ENCODE measurements at places on chromosomes 1 and 21.

DNA sequence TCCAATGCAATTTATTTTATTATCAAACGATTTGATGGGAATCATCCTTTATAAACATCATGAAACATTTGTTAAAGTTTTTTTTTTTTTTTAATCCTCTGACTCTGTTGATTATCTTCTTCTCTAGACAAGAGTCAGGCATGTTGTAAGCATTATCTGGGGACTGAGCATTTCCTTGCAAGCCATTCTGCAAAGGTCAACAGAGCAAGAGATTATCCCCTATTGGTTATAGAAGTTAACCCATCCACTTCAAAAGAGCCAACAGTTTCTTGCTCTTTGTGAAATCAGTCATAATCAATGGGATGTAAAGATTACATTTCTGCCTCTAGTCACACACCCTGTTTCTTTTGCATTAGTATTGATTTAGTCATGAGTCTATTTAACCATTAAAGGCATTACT lies 368.8 kb upstream of the ADGRL4 start:
- no peak for DNase-seq

DNA sequence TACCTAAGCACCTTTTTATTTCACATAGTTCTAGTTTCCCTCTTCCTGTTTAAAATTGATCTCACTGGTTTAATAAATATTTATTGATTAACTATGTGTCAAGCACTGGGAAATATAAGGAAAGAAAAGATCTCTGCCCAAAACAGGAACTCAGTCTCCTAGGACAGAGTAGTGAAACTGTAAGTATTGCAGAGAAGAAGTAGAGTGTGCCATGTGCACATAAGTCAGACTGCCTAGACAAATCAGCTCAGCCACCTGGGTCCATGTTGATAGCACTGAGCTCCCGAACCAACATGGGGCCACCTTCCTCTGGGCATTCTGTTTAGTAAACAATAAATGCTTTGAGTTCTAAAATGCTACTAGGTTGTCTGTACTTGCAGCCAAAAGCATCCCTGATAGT lies 9.8 kb upstream of the SSX2IP start:
- DNase-seq, result no peak

- no peak for DNase-seq
Measured at GRCh38 chr1:47830641-47831333, 166.4 kb downstream of the TRABD2B start.

DNA sequence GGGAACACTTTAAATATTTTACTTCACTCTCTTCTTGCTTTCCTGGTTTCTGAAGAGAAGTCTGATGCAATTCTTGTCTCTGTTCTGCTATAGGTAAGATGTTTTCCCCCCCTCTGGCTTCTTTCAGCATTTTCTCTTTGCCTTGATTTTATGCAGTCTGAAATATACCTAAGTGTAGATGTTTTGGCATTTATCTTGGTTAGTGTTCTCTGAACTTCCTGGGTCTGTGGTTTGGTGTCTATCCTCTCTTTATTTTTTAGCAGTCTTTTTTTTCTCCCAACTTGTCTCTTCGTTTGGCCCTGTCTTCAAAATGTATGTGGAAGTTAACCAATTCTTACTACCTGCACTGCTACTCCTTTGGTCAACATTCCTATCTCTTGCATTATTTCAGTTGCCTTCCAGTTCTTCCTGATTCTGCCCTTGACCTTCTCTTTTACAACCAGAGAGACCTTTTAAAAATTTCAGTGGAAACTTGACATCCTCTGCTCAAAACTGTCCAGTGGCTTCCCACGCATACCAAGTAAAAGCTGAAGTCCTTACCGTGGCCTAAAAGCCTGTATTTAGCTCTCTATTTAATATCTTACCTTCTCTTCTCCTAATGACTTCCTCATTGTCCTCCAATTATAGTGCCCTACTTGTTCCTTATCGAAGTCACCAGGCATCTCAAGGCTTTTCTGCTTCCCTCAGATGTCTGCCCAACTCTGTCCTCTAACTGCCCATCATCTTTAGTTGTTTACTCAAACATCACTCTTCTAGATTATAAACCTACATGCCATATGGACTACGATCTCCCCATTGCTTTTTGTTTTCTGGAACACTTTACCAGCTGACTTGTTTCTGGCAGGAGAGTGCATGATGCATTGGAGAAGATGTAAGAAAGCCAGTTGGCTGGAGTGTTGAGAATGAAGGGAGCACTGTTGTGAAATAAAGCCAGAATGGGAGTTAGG lies 40.9 kb downstream of the RAP1A start:
- DNase-seq, result no peak

DNA sequence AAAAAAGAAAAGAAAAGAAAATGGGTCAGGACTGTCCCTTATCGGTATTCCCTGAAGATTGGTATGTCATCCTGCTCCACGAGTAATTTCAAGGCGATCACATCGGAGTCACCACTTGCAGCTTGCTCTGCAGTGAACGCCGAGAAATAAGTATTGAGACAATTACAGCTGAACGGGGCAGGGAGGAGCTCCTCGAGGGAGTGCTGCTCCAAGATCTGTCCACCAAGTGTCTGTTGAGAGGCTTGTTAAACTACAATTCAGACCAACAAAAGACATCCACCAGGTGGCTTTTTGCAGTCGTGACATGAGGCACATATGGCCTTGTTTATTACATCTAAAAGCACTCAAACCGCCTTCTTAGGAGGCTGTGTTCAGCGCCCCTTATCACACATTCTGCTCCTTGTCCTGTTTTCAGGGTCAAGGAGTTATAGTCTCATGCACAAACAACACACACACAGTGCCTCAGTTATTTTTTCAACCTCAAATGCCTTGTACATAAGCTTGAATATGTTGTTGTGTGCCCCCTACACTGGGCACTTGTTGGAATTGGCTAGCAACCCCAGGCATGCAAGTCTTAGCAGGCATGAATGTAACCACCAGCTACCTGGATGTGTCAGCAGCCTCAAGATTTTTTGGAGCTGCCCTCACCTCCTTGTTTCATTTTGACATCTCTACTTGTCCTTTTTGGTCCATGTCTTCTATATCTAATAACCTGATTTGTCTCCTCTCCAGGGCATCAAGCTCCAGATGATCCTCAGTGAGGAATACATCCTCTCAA lies 13.0 kb upstream of the CD48 start:
- DNase-seq, result no peak

- DNase-seq, result no peak
Measured at GRCh38 chr1:60255565-60255964, 182.0 kb upstream of the C1orf87 start.

GRCh38 chr1:38246955-38247952 lies 200.7 kb upstream of the POU3F1 start:
- DNase-seq, result no peak

GRCh38 chr1:224784265-224785039 lies 145.0 kb upstream of the DNAH14 start:
- DNase-seq, result no peak

DNA sequence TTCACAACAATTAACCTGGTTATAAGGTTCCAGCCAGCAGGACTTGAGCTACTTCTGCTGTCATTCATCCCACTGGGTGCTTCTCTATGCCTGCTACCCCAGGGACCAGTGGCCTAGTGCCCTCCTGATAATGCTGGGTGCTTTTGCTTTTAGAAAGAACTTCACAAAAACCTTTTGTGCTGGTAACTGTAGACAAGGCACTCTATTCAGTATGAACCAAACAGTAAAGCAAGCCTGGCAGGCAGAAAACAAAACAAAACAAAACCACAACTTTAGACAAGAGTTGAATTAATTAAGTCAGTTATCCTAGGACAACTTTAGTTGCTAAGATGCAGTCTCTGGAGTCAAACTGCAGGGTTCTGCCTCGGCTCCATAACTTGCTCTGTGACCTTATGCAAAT lies 61.9 kb upstream of the ADGRL2 start:
- no peak for DNase-seq

- no peak for DNase-seq
Measured at GRCh38 chr1:10685196-10685807, 111.1 kb downstream of the CASZ1 start.

GRCh38 chr1:211532088-211532444 lies 40.1 kb upstream of the RD3 start:
- DNase-seq, result no peak

DNA sequence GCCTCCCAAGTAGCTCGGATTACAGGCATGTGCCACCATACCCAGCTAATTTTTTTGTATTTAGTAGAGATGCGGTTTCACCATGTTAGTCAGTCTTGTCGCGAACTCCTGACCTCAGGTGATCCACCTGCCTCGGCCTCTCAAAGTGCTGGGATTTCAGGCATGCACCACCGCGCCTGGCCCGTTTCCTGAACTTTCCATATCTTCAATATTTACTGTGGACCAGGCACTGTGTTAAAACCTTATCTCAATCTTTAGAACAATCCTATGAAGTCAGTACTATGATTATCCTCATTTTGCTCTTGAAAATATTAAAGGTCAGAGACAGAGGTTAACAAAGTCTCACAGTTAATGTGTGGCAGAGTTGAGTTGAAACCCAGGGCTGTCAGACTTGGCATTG lies 1.6 kb upstream of the ADCY10 start:
- no peak for DNase-seq

- DNase-seq, result no peak
Measured at GRCh38 chr1:89044970-89045721, 19.9 kb downstream of the GBP1 start.

DNA sequence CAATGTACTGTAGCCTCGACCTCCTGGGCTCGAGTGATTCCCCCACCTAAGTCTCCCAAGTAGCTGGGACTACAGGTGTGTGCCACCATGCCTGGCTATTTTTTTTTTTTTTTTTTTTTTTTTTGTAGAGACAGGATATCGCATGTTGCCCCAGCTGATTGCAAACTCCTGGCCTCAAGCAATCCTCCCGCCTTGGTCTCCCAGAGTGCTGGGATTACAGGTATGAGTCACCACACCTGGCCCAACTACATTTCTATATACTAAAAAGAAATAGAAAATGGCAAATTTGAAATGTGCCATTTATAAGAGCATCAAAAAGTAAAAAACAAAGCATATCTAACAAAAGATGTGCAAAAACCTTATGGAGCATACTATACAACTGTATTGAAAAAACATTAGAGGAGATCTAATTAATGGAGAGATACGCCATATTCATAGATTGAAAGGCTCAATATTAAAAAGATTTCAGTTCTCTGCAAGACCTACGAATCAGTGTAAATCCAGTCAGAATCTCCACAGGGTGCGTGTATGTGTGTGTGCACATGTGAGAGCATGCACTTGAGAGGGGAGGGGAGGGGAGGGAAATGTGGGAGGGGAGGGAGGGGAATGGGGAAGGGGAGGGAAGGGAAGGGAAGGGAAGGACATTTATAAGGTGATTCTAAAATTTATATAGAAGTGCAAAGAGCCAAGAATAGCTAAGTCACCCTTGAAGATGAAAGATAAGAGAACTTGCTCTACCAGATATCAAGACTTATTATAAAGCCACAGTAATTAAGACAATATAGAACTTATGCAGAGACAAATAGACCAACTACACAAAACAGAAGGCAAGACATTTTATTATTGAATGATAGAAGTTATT lies 15.5 kb upstream of the PADI4 start:
- no peak for DNase-seq

DNA sequence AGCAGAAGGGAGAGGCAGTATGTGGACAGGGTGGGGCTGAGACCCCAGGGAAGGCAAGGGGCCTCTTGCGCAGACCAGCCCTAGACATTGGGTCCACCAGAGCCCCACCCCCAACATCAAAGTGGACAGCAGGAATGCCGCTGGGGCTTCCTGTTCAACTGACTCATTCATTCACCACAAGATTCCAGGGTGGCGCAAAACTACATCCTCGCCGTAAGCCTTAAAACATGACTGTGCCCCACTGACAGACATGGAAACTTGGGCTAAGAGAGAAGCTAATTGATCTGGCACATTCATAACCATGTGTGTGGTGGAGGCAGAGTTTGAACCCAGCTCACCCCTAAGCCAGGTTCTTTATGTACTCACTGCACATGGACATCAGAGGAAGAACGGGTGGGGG lies 14.0 kb downstream of the COL16A1 start:
- DNase-seq, result no peak

DNA sequence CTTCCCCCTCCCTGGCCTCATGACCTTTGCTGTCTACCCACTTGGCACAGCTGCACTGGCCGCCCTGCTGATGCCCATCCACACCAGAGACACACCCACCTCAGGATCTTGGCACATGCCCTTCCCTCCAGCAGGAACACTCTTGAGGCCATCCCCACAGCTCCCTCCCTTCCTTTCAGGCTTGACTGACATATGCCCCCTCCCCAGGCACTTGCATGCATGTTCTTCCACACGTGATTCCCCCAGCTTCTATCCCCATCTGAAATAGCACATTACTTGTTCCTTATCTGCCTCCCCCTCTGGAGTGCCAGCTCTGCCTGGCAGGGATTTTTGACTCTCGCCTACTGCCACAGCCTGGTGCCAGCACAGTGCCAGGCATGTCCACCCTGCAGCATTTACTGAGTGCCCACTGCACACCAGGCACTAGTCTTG lies 98.5 kb upstream of the SLC25A33 start:
- no peak for DNase-seq

GRCh38 chr1:77504986-77505385 lies 177.5 kb downstream of the ZZZ3 start:
- DNase-seq, result no peak

DNA sequence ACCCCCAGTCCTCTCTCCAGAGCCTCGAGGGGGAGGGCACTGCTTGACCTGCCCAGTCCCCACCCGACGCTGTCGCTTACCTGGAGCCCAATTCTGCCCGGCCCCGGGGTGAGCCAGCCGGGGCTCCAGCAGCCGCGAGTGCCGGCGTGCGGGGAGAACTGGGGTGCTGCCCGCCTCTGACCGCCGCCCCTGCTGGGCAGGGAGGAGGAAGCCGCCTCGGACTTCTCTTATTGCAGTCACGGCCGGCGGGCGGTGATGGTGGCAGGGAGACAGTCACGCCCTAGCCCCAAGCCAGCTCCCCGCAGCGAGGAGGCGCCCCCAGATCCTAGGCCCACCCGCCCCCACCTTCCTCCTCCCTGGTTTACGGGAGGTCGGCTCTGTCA lies at the start of gene FGR:
Gene FGR, minus strand, starts transcription at position 201 of the 383 bp plus-strand sequence. CDS start 11,269 bp downstream, outside the sequence.
- peak; percentile 49 for DNase-seq

DNA sequence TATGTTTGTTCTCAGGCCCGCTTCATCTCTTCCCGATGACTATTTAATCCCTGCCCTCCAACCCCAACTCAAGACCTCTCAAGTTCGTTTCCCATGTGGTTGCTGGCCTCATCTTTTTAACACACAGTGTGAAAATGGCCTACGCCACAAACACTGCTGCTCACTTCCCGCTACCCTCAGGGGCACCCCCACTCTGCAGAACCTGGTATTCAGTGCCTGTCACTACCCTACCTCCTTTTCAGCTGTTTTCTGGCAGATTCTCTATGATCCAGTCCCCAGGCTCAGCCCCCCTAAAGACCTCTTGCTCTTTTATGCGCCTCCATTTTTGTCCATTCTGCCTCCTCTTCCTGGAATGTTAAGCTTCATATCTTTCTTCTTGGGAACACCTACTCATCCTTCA lies 152.6 kb upstream of the C1orf174 start:
- no peak for DNase-seq
